ENCODE measurements at places on chromosomes 4 and X. TPM values are rescaled to one million over a fixed set of nuclear protein-coding genes. Genes with fewer than 3 reads are reported as not detected.

- no peak for DNase-seq
Measured at GRCh38 chr4:174016251-174016650, 267.2 kb downstream of the FBXO8 start.

- no peak for DNase-seq
Measured at GRCh38 chr4:118867311-118868067, 21.2 kb upstream of the SYNPO2 start.

DNA sequence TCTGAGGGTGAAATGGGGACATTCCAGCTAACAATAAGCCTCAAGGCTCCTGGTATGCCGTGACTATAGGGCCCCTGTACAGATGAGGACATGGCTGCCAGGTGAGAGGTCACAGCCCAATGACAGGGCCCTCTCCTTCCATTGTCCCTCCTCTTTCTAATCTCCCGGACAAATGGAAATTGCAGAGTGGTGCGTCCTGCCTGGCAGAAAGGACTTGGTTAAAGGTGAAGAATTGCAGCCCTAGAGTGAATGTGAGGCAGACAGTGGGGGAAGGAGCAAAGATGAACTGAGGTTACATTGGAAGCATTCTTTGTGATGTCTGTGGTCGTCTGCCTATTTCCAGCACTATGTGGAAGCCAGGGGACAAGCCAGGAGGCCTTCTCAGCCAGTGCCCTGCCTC, 6.7 kb upstream of the UCP1 start:
- no peak for DNase-seq

- DNase-seq: peak; percentile 73
Measured at GRCh38 chr4:136369073-136369472, 1163.2 kb downstream of the PCDH18 start.

DNA sequence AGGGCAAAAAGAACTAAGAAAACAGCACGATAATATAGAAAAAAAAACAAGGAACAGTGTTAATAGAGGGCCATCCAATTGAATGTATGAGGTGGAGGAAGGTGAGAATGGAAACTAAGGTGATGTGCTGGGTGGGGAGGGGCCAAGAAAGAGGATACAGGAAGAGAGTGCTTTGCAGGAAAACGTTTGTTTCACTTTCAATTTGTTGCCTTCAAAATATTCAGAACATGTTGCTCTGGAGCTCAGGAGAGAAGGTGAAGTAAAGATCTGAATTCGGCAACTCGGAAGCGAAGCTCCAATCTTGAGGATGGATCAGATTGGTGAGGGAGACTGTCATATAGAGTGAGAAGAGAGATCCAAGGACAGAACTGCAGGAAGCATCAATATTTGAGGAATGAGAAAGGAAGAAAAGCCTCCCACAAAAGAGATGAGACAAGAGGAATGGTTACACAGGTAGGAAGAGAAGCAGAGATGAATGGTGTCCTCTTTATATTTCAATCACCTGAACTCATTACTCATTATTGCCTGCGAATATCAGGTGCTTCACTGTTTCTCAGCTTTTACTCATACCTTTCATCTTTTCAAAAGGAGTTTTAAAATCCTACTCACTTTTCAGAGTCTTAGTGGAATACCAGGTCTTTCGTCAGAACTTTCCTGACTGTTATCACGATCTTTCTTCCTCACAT, 14.7 kb upstream of the SEC24D start:
- DNase-seq: no peak

DNA sequence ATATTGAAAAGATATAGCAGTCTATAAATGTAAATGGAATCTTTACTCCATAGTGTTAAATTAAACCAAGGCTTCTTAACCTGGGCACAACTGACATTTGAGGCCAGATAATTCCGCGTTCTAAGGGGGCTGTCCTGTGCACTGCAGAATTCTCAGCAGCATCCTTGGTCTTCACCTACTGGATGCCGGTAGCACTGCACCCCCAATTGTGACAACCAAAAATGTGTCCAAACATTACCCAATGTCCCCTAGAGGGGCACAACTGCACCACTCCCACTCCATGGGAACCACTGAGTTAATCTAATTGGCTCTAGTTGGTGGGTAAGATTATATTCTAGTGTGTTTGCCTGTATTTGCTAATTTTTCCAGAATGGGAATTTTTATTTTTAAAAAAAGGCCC, 16.6 kb downstream of the AP1S2 start:
- no peak for DNase-seq

Gene FRG2
- not detected for total RNA-seq

DNA sequence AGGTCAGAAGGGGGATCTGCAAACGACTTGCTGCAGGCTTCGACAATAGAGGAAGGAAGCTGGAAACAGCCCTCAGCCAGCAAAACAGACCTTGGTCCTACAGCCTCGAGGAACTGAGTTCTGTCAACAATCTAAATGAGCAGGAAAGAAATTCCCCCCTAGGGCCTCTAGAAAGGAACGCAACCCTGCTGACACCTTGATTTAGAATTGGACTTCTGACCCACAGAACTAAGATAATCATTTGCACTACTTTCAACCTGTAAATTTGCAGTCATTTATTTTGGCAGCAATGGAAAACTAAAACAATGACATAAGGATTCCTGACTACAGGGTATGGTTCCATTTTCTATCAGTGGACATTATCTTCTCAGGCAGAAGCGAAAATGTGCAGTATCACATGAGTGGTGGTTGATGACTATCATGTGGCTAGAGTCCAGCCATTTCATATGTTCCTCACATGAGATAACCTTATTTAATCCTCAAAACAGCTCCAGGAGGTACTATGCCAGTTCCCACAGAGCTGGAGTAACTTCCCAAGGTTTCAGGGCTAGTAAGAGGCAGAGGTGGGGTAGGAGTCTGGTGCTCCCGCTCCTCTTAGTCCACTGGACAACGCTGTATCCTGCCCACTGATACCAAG, 61.6 kb downstream of the SAT1 start:
- no peak for DNase-seq

- no peak for DNase-seq
Measured at GRCh38 chr4:107603430-107603829, 116.6 kb downstream of the PAPSS1 start.

Gene IQCM
- total RNA-seq: not detected

- no peak for DNase-seq
Measured at GRCh38 chr4:78797777-78798284, 21.7 kb downstream of the BMP2K start.

Gene IL9R
- total RNA-seq: not detected

GRCh38 chr4:124090021-124090420, 622.5 kb downstream of the ANKRD50 start:
- DNase-seq: no peak

Gene PTCHD1
- 0.19 TPM for total RNA-seq

Gene RPA4
- 2.3 TPM for total RNA-seq

DNA sequence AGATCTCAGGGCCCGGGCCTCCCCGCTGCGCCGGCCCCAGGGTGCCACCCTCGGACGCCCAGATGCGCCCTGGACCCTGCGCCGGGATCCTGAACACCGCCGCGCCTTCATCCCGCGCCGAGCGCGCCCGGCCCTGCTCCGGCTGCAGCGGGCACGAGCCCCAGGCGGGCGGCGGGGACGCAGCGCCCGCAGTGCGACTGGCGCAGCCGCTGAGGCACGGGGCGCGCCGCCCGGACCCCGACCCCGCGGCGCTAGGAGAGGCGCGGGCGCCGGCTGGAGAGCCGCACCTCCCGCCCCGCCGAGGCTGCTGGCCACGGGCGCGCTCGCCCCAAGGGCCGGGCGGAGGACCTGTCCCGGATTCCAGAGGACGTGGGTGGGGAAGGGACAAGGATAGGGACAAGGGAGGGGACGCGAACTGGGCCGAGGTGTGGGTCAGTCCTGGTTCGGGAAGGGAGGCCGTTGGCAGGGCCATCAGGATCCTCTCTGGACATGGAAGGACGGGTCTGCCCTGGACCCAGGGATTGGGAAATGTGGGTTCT, 1.1 kb downstream of the ZFYVE28 start:
- DNase-seq: no peak

Gene RAI2
- total RNA-seq: 9.1 TPM

Gene TBX22
- total RNA-seq: not detected

Gene CDKL2
- 2.1 TPM for total RNA-seq

DNA sequence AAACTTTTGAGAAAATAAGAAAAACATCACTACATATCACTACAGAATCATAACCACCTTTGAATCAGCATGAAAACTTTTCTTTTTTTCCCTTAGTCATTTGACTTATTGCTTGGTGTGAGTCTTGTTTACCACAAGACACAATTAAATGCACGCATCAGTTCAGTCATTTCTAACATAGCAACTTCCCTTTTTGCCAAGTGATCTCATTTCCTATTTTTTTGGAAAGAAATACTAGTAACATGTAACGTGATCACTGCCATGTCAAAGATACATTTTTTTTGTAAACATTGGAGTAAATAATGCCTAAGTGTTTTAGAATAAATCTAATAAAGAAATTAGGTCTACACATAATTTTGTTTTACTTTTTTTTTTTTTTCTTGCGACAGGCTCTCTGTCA, 5.1 kb upstream of the CXCL8 start:
- DNase-seq: no peak

DNA sequence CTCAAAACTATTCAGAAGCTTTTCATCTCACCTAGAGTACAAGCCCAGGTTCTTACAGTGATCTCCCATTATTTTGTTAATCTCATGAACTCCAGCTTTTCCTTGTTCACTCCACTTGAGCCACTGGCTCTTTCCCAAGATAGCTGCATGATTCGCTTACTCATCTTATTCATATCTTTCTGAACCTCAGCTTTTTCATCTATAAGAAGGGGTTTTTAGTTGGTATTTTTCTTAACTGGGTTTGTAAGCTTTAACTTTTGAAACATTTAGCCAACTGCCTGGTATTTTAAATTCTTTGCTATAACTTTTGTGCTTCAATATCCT, 24.0 kb downstream of the GIMD1 start:
- no peak for DNase-seq

Gene OTC
- not detected for total RNA-seq

GRCh38 chr4:52813546-52813945, 48.6 kb upstream of the RASL11B start:
- no peak for DNase-seq

Data from glomerular endothelial cell (primary cell).